Fibroblast of the aortic adventitia (primary cell): ENCODE measurements at places on chromosomes 7 and 10.

DNA sequence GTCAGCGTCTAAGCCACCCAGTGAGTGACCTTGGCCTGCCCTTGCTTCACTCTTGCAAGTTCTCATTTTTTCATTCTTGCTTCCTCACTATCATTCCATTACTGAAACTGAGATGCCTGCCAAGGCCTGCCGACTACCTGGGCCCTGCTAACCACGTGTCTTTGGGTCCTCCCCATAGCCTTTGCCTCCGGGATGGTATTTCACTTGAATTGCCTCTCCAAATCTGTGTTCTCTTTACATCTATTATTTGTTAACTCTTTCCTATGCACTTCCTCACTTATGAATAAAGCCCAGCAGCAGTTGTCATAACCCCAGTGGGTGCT, 234.6 kb downstream of the SNX10 start:
- no peak for DNase-seq

- DNase-seq: peak; percentile 87
Observed at GRCh38 chr10:17200912-17201793, at the start of gene TRDMT1. TSS of gene TRDMT1 (minus strand) at chr10:17201672. CDS start at chr10:17201634, 38 bp downstream.

GRCh38 chr10:48880016-48880705, 59.5 kb downstream of the LRRC18 start:
- no peak for DNase-seq

DNA sequence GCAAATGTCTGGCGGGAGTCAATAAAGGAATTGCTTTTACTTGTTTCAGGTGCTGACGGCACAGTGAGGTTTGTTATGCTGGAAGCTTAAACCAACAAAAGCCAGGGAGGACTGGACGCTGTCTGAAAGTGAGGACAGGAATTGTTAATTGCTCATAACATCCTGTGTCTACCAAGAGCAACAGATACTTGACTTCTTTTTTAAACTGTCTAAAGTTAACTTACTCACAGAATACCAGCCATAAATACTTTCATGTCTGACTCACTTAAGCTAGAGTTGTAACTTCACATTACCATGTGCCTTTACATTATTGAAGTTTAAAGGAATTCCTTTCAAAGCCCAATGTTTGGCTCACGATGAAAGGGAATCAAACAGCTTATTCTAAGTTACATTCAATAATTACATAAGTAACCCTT, 252.7 kb upstream of the SHH start:
- no peak for DNase-seq

GRCh38 chr10:62637249-62638061, 167.1 kb upstream of the ADO start:
- DNase-seq: peak; percentile 44

DNA sequence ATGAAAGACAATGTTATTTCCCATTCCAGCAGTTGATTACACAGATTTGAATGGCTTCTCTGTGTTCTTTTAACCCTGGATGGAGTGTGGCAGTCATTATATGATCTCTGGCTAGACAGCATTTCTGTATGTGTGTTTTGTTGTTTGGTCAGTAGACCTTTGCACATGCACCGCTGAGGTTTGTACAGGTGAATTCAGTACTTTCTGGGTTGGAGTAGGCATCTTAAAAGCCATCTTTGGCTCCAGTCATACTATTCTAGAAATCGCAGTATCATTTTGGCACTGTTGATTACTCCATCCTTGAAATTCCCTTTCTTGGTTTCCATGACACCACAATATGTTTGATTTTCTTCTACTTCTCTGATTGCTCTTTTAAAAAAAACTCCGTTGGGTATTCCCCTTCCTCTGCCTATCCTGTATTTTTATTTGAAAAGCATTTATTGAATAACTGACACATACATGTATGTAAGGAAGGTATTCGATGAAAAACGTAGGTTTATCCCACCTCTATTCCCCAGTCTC, 29.9 kb downstream of the TAS2R41 start:
- DNase-seq: no peak

DNA sequence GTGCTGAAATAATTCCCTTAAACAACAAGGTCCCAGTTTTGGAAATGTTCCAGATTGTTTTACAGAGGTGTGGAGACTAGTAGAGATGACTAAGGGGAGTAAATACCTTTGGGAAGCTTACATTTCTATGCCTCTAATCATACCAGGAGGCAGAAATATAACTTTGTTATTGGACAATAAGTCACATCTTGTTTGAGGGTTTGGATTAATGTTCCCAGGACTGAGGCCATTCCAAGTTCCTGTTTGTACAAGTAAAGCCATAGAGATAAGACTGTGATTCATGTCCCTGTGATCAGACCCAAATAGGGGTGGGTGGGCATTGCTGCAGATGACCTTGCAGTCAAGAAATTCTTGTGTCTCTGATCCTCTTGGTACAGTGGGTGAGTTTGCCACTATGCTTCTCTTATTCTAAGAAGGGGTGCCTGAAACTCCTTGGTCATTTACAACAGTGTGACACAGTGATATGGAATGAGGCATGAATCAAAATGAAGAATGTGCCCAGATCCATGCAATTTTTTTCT, 508.3 kb downstream of the SORCS3 start:
- DNase-seq: peak; percentile 55

- DNase-seq: no peak
Observed at GRCh38 chr10:3270577-3271316, 98.2 kb upstream of the PITRM1 start.

DNA sequence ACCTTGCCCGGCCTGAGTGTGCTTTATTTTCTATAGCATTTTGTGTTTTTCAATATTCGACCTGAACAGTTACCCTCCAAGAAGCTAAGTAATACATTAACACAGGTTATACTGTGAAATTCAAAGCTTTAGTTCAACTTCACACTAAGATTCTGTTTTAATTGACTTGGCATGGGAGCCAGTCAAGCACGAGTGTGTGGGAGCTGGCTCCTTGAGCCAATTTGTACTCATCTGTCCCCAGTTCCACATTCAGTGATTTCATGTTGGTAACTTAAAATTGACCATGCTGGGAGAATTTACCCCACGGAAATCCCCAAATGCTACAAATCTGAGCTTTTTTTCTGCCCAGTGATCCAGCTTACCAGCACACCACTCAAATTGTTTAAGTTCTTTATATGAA, 20.3 kb downstream of the TSPAN12 start:
- no peak for DNase-seq

DNA sequence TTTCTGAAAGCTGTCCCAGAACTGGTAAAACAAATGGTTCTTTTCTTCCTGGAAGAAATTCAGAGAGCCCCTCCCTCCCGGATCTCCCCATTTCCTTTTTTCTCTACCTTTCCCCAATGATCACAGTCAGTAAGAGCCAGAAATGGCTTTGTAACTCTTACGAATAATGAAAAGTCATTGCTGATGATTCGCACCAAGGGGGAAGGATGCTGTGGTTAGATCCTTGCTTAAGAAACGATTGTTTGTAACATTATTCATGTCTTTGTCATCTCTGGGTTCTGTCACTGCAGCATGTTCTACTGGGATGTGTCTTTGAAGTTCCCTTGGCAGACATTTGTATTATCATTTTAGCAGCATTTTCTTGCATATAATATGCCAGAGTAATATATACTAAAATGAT, 138.9 kb downstream of the CACNB2 start:
- peak; percentile 76 for DNase-seq

DNA sequence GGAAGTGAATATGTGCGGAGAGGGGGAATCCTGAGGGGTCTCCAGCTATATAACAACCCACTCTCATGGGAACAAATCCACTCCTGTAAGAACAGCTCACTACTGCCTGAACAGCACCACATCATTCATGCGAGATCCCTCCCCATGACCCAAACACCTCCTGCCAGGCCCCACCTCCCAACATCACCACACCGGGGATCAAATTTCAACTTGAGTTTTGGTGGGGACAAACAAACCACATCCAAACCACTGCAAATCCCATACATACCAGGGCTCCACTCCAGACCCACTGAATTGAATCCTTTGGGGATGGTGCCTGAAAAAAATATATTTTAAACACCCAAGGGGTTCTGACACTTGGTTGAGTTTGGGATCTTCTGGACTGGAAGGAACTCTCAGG, 181.5 kb upstream of the PLXNA4 start:
- DNase-seq: no peak

DNA sequence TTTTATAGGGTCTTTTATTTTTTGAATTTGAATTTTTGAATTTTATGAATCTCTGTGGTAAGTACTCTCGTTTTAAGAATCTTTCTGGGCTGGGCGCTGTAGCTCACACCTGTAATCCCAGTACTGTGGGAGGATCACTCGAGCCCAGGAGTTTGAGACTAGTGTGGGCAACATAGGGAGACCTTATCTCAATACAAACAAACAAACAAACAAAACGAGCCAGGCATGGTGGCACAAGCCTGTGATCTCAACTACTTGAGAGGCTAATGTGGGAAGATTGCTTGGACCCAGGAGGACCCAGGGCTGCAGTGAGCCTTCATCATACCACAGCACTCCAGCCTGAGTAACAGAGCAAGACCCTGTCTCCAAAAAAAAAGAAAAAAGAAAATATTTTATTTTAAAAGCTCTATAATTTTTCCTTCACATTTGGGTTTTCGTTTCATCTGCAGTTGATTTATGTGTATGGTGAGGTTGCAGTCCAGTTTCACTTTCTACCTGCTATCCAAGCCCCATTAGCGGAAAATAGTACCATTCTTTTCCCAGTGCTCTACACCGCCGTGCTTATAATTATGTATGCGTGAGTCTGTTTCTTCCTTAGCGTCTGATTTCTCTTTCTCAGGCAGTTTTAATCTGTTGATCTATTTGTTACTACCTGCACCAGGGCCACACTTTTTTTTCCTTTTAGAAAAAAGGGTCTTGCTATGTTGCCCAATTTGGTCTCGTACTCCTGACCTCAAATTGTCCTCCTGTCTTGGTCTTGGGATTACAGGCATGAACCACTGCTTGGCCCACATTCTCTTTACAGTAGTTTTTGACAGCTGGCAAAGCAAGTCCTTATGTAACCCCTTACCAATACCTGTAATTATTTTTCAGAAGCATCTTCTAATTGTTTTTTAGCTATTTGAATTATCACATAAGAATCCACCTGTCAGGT, 21.7 kb downstream of the TRIM24 start:
- DNase-seq: no peak

DNA sequence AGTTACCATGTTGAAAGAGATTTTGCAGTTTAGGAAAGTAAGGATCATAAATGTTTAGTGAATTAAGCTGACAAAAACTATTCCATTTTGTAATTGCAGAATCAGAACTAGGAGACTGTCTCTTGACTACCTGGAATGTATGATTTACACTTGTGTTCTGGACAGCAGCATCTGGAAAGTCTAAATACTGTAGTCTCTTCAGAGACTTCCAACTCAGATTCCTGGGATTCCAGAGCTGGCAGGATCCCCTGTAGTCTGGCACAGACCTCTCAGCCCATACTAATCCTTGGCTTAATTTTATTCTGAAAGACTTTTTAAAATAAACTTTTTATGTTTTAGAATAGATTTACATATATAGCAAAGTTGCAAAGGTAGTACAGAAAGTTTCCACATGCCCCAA, 452.7 kb downstream of the DPP6 start:
- no peak for DNase-seq

DNA sequence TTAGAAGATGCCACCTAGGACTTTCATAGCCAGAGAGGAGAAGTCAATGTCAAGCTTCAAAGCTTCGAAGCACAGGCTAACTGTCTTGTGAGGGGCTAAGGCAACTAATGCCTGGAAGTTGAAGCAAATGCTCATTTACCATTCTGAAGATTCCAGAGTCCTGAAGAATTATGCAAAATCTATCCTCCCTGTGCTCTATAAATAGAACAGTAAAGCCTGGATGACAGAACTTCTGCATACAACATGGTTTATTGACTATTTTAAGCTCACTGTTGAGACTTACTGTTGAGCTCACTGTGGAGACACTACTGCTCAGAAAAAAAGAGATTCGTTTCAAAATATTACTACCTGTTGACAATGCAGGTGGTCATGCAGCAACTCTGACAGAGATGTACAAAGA, 28.6 kb downstream of the TNS3 start:
- DNase-seq: no peak

- peak; percentile 1 for DNase-seq
Observed at GRCh38 chr10:48885376-48885775, 54.3 kb downstream of the LRRC18 start.

GRCh38 chr7:93902777-93903423, 3.5 kb upstream of the GNGT1 start:
- peak; percentile 77 for DNase-seq

- no peak for DNase-seq
Observed at GRCh38 chr7:106823631-106824030, 41.5 kb upstream of the PIK3CG start.

- no peak for DNase-seq
Observed at GRCh38 chr10:114881417-114881816, 56.6 kb upstream of the TRUB1 start.

DNA sequence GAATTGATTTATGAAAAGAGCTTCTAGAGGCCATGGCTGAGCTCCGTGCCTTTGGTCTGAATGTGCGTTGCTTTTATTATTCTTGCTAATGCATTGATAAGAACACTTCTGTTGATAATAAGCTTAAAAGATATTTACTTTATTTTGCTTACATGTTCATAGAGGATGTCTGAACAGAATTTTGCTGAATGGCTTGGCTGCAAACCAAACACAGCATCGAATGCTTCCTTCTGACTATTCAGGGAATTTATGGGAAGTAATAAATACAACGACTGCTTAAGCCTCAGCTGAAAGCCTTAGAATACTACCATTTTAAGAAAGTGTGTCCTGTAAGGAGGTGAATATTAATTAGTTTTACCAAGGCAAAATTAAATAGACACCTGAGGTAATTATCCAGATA, 643.5 kb upstream of the POT1 start:
- no peak for DNase-seq

GRCh38 chr10:99595770-99596465, 24.3 kb downstream of the SLC25A28 start:
- DNase-seq: no peak

- DNase-seq: no peak
Observed at GRCh38 chr10:114609518-114610426, 48.3 kb downstream of the ABLIM1 start.

DNA sequence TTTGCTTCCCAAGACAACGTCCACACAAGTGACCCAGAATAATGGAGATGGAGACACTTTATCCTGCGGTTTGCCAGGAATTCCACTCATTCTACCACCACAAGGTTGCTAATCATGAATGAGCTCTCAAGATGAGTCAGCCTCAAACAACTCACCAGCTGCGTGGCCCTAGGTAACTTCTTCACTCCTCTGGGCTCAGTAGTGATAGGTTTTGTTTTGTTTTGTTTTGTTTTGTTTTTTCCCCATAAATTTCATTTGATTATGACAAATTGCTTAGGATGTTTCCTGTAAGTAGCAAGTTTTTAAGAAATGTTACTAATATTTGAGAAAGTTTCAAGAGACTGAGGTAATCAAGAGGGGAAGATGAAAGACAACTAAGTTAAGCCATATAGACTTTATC, 286.8 kb downstream of the PARD3 start:
- DNase-seq: peak; percentile 92

GRCh38 chr7:70797109-70797514, 334.8 kb upstream of the GALNT17 start:
- no peak for DNase-seq

- DNase-seq: no peak
Observed at GRCh38 chr10:26543567-26544306, 105.6 kb downstream of the APBB1IP start.
